Activated T-helper 1 cell treated with anti-CD3 and anti-CD28 coated beads, Interleukin-12 subunit alpha, Interleukin-12 subunit beta, Interleukin-2, Interleukin-4 antibody, amounts not matched to agents 30 ng/mL and 10 ng/mL and 1 ng/mL, durations not matched to agents 14 hours and 24 hours and 36 hours (primary cell): ENCODE measurements at places on chromosomes 3 and 15. TPM values are rescaled to one million over a fixed set of nuclear protein-coding genes. Genes with fewer than 3 reads are reported as not detected.
A peak's percentile ranks its signal among the peaks of the same experiment; 100 is the strongest.

GRCh38 chr15:91530956-91531582, 322.4 kb upstream of the SLCO3A1 start:
- no peak for DNase-seq

- no peak for DNase-seq
Measured at GRCh38 chr15:100041127-100041828, 300.5 kb downstream of the ADAMTS17 start.

DNA sequence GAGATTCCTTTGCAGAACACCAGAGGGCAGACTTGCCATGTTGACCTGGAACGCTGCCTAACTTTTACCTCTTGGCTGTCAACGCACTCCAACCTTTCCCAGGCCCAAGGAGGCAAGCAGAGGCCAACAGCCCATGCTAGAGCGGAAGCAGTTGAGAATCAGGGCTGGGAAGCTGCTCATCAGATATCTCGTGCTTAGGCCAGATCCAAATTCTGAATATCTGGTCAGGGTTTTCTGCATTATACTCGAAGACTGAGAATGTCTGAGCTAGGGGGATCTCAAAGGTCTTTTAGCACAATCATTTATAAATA, 2.5 kb downstream of the XIRP1 start:
- DNase-seq: peak; percentile 46

- no peak for DNase-seq
Measured at GRCh38 chr15:68300115-68300940, 22.8 kb downstream of the FEM1B start.

DNA sequence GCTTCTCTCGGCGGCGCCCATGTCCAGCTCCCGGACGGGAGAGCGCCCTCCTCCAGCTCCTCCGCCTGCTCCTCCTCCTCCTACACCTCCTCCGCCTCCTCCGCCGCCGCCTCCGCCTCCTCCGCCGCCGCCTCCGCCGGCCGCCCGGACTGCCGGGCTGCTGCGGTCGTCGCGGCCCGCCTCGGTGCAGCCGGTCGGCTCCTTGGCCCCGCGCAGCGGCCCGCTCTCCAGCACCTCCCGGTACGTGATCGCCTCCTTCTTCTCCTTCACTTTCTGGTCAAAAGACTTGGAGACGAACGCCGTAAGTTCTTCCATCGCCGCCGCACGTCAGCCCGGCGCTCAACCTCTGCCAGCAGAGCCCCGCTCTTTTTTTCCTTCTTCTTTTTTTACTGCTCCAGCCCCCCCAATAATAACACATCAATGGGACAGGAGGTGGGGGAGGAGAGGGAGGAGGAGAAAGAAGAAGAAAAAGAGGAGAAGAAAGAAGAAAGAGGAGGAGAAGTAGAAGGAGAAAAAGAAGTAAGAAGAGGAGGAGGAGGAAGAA, 438 bp downstream of the SHOX2 start:
- no peak for DNase-seq

GRCh38 chr3:139473155-139473771, 3.1 kb downstream of the RBP2 start:
- no peak for DNase-seq

The MOBP gene
- total RNA-seq: not detected in 2 replicates

DNA sequence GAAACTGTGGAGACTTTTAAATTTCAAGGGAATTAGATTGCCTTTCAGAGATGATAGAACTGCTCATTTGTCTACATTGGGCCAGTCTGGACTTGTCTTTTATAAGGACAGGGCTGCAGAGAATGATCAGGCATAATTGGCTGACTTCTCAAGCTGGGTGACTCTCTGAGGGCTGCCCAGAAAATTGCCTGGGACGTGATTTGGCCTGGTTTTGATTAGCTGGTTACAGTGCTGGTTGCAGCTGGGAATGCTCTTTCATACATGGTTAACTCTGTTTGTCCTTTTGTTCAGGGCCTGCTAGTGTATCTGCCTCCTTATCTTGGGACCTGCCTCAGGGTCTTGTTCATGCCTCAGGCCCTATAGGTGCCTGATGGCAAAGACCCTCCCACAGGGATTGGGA, 245.6 kb downstream of the CLSTN2 start:
- DNase-seq: no peak

DNA sequence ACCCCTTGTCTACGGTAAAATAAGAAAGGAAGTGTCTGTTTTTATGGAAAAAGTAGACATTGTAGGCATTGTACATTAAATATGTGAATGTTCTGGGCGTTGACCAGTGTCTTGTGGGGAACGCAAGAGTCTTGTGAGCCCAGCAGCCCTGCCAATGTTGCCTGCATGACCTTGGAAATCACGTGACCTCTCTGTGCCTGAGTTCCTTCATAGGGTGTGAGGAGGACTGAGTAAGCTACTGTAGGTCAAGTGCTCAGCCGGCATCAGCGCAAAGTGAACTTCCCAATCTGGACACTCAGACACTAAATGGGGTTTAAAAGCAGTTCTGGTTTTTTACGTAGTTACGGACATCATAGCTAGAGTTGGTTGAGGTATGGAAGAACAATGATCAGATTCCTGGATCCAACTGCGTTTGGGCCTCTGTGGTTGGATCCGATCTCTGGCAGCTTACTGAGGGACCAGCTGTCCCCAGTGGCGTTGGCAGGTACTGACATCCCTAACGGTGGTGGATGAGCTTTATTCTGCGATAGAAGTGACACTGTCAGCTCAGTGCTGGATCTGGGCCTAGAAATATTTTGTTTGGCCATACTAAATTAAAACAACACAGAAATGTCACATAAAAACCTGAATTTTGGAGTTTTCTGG, 63.8 kb downstream of the SPSB4 start:
- DNase-seq: no peak

DNA sequence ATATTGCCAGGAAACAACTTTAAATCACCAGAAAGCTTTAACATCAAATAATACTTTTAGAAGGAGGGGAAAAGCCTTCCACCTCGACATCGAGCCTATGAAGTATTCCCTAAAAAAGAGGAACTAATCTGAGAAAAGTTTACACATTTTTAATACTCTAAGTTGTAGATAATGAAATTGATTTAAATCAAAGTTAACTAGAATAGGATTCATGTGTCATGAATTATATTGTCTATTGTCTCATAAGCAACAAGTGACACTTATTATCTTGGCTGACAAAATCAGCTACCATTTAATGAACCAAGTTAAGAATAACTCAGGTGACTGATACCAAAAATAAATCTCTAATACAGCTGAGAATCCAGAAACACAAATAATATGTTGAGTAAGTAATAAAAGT, 56.6 kb downstream of the TSC22D2 start:
- DNase-seq: no peak

DNA sequence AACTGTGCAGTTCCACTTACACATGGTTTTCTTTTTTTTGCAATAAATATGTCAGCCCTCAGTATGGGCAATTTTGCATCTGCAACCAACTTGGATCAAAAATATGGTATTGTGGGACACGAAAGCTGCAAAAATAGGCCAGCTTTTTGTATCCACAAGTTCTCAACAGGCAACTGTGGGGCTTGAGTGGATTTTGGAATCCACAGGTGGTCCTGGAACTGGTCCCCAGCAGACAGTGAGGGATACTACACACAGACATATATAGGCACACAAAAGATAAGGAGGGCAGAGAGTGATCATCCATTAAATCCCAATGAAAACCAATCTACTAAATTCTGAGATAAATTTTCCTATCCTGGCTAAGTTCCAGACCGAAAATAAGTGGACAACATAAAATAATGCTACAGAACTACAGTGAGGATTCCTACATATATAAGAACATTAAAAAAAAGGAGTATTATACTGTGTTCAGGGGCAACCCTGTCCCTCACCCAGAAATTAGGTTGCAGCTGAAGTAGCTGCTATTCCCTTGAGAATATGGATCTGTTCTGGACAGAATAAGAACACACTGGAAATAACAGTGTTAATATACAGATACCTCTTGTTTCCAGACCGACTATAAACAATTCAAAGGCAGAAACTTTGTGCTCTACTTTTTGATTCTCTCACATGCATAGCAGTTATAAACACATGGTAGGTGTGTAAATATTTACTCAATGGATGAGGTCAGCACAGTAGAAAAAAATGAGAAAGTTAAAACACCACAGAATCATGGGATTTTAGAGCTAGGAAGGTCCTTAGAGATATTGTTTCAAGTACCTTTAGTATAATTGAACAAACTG, 25.4 kb downstream of the DENND4A start:
- no peak for DNase-seq

DNA sequence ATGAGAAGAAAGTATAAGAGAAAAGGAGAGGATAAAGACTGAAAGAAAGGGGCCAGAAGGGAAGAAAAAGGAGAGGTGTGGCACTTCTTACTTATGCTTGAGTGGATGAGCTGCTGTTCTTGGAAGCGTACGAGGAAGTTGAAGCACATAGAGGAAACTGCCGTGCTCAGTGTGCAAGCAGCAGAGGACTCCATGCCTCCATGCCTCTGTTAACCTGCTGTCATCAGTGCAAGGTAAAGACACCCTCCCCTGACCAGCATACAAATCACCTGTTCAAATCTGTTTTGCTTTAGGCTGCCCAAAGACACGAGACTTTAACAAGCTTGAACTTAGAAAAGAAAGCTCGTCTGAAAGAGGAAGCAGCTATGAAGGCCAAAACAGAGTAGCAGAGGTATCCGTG, 6.4 kb downstream of the WDR5B start:
- no peak for DNase-seq

DNA sequence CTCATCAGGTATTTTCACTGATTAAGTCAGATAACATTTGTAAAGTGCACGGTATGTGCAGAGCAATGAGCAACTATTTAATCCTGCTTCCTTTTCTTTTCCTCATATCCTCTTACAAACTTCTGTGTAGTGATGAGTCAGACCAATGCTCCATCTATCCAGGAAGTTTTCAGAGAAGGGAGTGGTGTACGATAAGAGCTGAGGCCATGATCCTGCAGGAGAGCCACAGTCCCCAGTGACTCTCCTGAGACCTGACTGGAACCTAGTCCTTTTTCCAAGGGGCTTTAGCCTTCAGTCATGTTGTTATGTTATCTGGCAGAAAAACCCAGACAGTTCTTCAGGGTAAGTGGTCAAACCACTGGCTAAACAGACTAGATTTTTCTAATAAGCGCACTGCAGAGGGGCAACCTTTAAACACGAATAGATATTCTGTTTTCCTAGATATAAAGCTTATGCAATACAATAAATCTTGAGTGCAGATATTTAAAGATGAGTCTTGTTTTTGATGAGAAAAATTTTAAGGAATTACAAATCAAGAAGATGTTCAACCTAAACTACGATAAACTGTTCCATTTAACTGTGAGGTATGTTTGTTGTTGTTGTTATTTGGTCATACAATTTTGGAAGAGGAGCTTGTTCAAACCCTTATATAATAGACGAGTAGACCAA, 110.5 kb upstream of the RAP2B start:
- no peak for DNase-seq

DNA sequence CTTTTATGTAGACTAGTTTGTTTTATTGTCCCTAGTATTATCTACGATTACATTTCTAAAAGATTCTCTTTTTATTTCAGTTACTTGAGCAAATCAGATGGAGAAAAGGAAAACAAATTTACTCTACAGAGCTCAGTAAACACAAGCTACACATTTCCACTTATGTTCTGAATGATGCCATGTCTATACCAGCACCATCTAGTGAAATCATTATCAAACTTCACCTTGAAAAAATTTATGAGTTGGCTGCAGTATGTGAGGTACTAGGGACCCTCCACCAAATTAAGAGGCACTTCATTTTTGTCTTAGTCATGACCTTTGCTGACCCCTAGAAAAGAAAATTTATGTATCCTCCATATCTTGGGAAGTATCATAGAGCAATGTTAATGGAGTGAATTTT, 827.4 kb downstream of the SI start:
- DNase-seq: no peak

- no peak for DNase-seq
Measured at GRCh38 chr3:9715764-9716437, 12.3 kb downstream of the CPNE9 start.

The FBXL22 gene
- total RNA-seq: 0.83 and 0.88 TPM in 2 replicates

The MESP1 gene
- 4.6 and 6.6 TPM in 2 replicates for total RNA-seq

- DNase-seq: no peak
Measured at GRCh38 chr3:150544041-150544440, 2.3 kb downstream of the SERP1 start.

DNA sequence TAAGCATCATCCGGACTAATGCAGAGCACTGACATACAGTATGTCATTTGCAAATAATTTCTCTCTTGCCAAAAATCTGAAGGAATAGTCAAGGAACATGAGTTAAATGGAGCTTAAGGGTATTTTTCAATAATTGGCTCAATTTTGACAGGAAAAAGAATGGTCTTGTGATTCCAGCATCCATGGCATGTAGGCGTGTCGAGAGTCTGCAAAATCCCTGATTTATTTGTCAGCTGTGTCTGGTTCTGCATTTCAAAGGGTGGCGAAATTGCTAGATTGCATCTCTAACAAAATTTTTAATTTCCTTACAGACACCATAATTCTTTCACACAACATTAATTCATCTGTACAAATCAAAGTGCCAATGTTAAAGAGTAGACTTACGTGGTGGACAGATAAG, 65.4 kb upstream of the TBC1D23 start:
- DNase-seq: no peak

The RASGRF1 gene
- total RNA-seq: 0.10 TPM in 1 of 2 replicates, not detected in the other

- no peak for DNase-seq
Measured at GRCh38 chr15:62579842-62580241, 414.8 kb upstream of the C2CD4B start.

The CCR3 gene
- 0.29 TPM in 1 of 2 replicates, not detected in the other for total RNA-seq

DNA sequence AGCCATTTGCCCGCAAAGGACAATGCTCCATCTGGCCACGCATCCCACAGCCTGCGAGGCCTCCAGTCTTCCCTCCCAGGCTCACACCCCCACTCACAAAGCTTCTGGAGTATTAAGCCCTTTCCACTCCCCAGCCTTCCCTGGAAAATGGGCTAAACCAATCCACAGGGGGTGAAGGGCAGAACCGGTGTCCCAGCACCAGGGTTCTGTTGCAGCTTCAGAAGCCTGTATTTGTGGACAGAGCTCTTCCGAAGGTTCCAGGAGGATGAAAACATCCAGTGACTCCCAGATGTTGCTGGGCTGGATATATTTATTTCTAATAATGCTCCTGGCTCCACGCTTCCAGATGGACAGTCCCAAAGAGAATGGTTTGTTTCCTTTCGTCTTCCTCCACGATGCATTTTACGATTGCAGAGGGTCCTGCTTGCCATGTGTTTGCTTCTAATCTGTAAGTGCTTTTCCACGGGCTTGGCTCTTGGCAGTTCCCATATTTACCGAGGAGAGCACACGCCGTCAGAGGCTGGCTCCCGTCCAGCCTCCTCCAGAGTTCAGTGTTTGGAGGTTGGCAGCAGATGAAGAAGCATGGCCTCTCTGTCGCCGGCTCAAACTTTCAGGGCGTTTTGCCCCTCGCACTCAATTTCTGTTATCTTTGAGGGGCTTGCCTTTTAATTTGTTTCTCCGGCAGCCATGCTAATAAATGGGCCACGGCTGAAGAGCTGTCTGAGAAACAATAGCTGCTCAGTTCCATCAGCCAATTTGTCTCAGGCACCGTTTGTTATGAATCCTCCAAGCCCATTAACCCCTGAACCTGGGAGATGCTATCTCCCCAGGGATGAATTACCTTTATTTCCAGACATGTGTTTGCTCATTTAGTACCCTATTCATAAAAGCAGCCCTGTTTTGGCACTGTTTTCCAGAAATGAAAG, 367.9 kb upstream of the PROK2 start:
- DNase-seq: no peak
